CD8-positive, alpha-beta memory T cell (primary cell): ENCODE measurements at places on chromosomes 16 and 17.

DNA sequence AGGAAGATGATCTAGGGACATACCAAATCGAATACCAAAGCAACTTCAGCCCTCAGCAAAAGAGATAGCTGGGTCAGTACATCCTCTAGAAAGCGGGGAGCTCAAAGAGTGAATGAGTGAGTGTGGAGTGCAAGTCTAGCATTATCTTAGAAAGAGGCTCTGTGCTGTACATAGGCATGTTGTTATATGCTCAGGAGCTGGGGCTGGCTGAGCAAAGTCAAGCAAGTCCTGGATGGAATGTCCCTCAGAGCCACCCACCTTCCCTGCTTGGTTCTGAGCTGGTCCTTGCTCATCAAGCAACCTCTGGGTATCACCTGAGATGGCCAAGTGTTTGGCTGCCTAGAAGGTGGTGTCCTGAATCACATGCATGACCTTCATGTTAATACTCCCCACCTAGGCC, 4.9 kb upstream of the KLHL11 start:
- no peak for DNase-seq

DNA sequence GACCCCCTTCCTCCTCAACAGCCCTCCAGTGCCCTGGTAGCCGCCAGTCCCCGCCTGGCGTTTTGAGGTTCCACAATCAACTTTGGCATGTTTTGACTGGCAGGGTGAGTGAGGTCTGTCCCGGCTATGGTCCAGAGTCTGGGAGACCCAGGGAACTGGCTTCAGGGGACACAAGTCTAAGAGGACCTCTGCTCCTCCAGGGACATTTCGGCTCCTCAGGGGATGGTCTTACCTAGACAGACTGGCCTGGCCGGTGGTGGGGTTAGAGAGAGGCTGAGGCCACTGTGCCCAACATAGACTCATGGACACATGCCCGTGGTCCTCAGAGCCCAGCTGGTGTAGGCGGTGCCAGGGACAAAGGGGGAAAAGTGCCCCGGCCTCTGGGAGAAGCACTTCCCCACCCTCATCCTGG, 2.2 kb downstream of the TMC8 start:
- DNase-seq = no peak

DNA sequence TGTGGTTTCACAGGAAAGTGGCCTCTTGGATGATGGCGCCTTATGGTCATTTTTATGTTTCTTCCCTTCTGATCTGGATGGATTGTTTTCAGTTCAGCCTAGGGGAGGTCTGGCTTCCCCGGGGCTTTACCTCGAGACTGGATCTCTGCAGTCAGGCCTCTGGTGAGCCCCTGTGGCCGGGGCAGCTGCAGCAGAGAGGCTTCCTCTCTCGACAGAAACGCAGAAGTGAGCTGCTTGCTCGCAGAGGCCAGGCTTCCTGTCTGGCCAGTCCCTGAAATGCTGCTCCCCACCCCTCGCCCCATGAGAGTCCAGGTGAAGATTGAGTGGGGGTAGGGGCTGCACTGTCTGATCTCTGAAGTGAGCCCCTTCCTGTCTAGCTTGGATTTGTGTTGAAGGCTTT, 44.0 kb downstream of the PLCG2 start:
- no peak for DNase-seq

DNA sequence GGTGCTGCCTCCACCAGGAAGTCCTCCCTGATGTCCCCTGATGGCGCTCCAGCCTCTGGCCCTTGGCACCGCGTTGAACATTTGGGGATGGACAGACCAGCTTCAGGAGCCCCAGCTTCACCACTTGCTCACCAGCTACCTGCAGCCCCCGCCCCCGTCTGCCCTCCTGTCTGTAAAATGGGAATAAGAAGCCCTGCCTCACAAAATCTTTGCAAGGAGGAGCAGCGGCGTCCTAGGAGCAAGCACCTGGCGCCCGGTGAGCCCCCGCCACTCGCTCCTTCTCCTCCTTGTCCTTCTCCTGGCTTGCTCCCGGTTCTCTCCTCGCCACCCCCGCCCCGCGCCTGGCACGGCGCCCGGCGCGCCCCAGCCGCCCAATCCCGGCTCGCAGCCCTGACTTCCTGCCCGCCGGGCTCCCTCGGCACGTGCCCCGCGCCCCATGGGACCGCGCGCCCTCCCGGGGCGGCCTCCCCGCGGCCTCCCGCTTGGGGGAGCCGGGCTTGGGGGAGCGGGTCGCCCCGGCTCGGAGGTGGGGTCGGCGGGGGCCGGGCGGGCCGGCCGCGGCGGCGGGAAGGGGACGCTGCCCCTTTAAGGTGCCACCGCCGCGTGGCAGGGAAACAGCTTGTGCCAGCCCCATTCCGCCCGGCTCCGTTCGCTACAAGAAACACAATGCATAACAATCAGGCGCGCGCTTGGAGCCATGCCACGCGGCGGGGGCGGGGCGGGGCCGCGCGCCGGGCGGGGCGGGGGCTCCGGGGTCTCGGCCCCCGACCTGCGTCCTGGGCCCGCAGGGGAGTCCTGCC, 9.1 kb upstream of the PPP1R1B start:
- peak; percentile 35 for DNase-seq

DNA sequence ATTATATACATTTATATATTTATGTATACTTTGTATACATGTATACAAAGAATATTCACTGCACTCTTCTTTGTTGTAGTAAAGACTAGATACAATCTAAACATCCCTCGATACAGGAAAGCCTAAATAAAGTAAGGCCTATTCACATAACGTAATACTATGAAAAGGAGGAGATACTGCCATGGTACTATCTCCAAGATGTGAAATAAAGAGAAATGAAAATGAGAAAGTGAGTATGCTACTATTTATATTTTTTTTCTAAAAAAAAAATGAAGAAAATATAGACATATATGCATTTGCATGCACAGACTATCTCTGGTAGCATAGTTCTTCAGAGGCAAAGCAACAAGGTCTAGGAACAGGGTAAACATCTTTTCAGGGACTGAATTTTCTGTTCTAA, 19.4 kb downstream of the CFDP1 start:
- DNase-seq = no peak

DNA sequence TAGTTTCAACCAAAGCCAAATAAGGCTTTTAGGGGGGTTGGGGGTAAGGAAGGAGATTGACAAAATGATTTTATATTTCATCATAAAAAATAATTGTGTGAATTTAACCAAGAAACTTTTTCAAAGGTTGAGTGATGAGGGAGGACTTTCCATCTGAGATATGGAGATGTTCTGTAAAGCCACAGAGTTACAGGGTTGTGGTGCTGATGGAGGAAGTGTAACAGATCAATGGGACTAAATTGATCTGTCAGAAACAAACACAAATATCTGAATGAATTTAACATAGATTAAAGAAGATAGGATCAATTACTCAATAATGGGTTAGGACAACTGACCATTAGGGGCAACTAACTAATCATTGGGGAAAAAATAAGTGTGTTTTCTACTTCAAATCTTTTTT, 14.2 kb upstream of the PIK3R5 start:
- no peak for DNase-seq

DNA sequence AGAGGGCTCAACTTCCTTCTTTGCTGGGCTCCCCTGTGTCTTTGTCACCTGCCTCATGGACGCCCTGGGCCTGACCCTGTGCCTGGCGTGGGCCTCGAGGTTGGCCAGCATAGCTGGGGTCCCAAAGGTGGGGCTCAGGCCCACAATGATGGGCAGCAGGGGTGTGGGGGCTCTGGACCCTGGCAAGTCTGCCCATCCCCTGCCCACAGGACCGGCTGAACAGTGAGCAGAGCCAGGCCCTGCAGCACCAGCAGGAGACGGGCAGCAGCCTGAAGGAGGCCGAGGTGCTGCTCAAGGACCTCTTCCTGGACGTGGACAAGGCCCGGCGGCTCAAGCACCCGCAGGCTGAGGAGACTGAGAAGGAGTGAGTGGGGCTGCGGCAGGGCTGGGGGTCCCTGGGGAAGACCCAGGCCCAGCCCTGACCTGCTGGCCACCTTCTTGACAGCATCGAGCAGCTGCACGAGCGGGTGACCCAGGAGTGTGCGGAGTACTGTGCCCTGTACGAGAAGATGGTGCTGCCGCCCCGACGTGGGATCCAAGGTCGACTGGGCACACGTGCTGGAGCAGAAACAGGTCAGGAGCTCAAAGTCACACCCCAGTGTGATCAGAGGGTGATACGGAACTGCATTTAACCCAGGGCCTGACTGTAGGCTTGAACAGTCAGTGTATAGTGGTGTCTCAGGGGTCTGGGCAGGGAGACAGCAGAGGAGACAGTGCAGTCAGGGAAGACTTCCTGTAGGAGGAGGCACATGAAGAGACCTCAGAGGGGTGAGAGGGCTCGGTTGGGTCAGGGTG, 3.8 kb downstream of the EVPLL start:
- no peak for DNase-seq

GRCh38 chr16:77191259-77191969, 424 bp downstream of the MON1B start:
- DNase-seq = peak; percentile 61

DNA sequence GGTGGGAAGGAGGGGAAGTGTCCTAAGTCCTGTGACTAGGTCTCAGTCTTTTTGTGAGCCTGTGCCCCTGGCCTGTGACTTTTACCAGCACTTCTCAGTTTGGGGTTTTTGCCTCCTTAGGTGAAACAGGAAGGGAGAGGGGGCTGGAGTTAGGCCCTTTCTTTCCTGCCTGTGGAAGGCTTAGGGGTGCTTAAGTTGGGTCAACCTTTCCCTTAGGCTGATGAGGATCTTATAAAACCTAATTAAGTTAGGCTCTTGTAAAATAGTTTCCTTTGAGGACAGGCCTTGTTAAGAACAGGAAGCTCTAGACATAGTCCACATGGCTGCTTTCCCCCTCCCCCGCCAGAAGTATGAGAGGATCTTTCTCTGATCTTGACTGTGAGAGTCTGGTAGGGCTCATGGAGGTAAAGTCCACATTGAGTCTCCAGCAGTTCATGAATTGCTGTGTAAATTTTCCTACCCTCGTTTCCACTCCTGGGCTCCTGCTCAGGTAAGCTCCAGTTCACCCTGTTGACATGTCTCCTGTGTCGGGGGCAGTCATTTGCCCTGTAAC, 17.0 kb upstream of the DNASE1 start:
- DNase-seq = no peak

DNA sequence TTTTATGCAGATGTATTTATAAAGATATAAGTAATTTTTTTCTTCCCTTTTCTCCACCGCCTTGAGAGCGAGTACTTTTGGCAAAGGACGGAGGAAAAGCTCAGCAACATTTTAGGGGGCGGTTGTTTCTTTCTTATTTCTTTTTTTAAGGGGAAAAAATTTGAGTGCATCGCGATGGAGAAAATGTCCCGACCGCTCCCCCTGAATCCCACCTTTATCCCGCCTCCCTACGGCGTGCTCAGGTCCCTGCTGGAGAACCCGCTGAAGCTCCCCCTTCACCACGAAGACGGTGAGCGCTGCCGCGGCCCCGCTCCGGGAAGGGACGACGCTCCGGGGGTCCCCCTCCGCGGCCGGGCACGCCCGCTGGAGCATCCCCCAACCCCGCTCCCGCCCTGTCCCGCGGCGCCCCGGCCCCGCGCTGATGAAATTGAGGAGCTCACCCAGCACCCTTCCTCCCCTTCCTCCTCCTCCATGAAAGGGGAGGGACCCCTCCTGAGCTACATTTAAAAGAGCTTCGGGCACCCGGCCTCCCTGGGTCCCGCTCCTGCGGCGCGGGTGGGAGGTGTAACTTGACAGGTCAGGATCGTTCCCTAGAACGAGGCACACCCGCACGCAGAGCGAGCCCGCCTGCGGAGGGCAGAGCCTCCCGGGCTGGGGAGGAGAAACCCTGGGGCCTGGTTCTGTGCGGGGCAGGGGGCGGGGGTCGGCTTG, 706 bp downstream of the HLF start:
- DNase-seq = no peak

DNA sequence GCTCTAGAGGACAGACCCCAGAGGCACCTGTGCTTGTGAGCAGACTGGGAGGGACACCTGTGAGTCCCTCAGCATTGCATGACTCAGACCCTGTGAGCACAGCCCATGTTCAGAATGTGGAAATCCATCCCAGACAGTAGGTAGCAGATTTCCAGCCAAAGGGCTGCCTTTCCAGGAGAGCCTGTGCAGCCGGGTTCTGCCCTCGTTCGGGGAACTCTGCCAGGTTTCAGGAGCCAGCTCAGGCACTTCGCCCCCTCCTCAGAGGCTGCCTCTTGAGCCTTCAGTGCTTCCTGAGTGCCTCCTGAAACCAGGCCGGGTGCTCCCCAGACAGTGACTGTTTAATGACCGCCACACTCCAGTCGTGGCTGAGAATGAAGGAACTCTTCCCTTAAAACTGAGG, 23.3 kb upstream of the SDR42E2 start:
- no peak for DNase-seq

GRCh38 chr16:66266436-66267291, 99.8 kb upstream of the CDH5 start:
- DNase-seq = no peak

- DNase-seq = no peak
These were observed 29.7 kb upstream of the GAN start for GRCh38 chr16:81284995-81285600.

- DNase-seq = no peak
These were observed 601 bp downstream of the SPNS1 start for GRCh38 chr16:28975158-28975599.

DNA sequence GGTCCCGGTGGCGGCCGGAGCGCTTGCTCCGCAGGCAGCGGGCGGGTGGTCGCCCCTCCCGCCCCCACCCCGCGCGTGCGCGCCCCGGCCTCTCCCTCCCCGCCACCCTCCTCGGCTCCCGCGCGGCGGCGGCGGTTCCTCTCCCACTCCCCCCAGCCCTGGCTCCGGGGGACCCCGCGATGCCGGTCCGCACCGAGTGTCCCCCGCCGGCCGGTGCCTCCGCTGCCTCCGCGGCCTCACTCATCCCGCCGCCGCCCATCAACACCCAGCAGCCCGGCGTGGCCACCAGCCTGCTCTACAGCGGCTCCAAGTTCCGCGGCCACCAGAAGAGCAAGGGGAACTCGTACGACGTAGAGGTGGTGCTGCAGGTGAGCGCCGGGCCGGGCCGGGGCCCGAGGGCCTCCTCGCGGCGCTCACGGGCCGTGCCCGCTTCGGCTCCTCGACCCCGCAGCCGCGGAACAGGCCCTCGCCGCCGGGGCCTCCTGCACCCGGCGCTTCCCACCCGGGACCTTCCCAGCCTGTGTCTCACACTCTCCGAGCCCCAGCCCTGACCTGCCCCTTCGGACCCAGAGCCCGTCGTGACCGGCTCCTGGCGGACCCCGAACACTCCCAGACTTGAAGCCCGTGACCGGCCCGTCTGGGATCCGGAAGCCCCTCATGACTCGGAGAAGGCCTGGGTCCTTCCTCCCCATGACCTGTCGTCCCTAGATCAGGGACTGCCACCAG, 490 bp downstream of the GID4 start:
- no peak for DNase-seq

GRCh38 chr16:70393662-70394061, 45.2 kb downstream of the ST3GAL2 start:
- no peak for DNase-seq

- peak; percentile 45 for DNase-seq
These were observed 709 bp downstream of the STAT5A start for GRCh38 chr17:42288803-42289610.
